CD4-positive, alpha-beta T cell treated with Interleukin-2 at 100 ng/mL for 4 hours (primary cell): ENCODE measurements at places on chromosomes 13 and 19.
A peak's percentile ranks its signal among the peaks of the same experiment; 100 is the strongest.

DNA sequence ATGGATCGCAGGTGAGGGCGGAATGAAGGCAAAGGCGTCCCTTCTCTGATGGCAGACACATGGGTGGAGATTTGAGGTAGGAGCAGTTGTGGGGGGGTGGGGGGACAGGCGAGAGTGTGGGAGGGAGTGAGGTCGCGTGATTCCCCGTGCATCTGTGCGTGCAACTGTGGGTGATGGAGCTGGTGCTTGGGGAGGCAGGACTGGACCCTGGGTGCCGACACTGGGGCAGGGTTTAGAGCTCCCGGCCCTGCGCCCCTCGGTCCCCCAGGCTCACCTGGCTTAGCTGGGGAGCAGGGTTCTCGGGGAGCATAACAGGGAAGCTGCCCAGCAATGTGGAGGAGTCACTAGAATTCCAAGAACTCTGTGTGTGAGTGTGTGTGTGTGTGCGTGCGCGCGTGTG lies 3.4 kb downstream of the TMPRSS9 start:
- DNase-seq, result no peak

DNA sequence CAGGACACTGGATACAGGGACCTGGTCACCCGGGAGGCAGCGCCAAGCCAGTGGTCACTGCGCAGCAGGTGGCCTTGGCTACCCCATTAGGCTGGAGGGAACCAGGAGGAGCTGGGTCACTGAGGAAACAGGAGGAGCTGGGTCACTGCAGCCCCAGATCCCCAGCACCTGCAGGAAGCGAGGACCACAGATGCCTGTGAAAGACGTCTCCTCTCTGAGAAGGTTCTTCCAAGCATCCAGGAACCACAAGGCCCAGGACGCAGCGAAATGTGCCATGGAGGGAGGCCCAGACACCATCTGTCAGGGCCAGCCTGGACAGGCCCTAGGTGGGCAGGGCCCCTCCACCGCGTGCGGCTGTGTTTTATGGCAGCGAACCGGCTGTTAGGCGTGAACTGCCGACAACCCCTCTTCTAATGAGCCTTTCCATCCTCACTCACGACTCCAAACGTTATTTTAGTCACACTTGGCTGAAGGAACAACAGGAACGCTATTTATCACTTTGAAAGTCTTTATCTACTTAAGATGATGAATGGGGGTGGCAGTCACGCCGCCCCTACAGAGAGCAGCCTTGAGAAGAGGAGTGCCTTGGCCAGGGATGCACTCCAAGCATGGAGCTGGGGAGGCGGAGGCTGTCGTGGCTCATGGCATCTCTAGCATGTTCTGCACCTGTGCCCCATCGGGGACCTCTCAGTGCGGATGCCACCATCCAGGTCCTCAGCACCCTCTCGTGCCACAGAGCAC lies 53.3 kb downstream of the CEBPG start:
- no peak for DNase-seq

- DNase-seq, result no peak
Measured at GRCh38 chr13:96849091-96849490, 145.2 kb downstream of the OXGR1 start.

GRCh38 chr19:29326849-29327840 lies 114.2 kb upstream of the UQCRFS1 start:
- DNase-seq, result no peak

DNA sequence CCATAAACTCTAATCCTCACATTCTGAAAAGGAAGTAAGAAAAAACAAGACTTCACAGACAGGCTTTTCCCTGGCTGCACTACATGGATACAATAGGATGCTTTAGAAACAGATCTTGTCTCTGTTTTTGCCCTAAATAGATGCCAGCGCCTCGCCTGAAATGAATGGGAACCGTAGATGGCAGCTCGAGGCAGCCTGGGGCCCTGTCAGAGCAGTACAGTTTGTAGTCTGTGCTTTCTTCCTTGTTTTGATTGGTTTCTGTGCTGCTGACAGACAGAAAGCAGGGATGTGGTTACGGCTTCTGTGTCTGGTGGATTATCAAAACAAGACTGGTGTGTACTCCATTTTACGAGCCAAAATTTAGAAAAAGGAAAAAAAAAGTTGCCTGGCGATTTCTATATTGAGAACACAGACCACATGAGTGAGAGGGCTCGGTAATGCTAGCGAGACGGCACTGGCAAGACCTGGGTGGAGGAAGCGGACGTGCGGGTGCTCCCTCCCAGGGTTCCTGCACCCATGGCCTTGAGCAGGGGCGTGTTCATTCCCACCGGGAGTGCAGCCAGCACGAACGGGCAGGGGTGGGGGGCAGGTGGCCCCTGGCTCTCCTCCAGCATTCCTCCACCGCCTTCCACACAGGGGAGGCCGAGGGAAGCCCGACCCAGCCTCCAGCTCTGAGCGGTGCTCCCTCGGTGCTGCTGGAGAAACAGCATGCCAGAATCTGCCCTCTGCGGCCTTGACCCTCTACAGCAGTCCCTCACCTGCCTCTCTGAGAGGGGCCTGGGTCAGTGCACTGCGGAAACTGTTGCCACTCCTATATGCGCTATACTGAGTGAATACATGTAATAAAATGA lies 37.6 kb upstream of the C1QTNF9 start:
- DNase-seq, result peak; percentile 86

GRCh38 chr19:16445238-16446107 lies 26.3 kb downstream of the EPS15L1 start:
- no peak for DNase-seq

DNA sequence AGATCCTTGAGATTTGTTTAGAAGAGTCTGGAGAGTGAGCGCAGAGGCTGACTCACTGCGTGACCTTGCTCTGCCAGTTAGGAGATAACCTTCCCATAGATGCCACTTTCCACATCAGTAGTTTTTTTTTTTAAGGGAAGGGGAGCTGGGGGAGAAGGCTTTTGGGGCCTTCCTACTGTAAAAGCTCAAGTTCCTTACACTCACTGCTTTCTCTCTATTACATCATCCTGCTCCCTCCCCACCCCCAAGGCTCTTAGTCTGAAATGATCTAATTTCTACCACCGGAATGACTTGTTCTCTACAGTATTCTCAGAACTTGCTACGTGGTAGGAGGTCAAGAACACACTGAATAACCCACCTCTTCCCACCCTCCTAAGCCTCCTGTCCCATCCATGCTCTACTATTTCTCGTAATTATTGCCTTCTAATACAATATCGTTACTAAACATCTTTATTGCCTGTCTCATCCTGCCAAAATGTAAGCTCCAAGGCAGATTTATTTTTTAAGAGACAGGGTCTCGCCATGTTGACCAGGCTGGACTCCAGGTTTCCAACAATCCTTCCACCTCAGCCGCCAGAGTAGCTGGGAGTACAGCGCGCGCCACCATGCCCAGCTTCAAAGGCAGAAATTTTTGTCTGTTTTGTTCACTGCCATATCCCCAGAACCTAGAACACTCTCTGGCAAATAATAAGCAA lies 1.2 kb downstream of the LONP1 start:
- DNase-seq, result peak; percentile 25

GRCh38 chr13:22717036-22717435 lies 463.7 kb upstream of the SGCG start:
- DNase-seq, result no peak

DNA sequence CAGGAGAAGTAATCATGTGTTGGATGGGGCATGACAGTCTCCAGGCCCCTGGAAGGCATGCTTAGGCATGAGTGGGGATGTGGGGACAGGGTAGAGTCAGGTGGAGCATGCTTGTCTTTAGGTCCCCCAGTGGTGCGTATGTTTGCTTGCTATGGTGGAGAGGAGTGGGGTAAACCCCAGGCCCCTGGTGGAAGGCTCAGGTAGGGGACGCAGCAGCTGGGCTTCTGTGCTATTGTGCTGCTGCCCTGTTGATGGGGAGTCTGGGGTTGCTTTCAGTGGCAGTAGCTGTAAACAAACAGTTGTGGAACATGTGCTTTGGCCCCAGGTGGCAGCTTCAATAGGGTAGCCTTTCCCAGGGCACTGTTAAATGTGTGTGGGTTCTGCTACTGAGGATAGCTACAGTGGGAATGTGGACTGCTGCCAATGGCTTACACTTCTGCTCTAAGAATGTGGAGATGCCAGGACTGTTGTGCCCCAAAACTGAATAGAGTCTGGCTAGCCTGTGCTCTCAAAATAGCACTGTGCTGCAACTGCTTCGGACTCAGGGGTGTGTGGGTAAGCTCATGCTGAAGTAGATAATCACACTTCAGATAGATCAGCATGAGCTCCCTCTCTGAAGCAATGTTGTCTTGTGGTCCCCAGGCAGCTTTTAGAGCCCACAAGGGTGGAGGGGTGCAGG lies 1257.3 kb downstream of the DIAPH3 start:
- no peak for DNase-seq

- no peak for DNase-seq
Measured at GRCh38 chr13:43484432-43485225, 302.1 kb downstream of the ENOX1 start.

- no peak for DNase-seq
Measured at GRCh38 chr13:32804673-32805230, 211.5 kb upstream of the KL start.

GRCh38 chr13:84902243-84902642 lies 897.0 kb downstream of the SLITRK6 start:
- DNase-seq, result no peak

GRCh38 chr19:11390933-11391680 lies 7.0 kb upstream of the EPOR start:
- no peak for DNase-seq

- DNase-seq, result no peak
Measured at GRCh38 chr19:53819861-53820260, 4.3 kb downstream of the NLRP12 start.

DNA sequence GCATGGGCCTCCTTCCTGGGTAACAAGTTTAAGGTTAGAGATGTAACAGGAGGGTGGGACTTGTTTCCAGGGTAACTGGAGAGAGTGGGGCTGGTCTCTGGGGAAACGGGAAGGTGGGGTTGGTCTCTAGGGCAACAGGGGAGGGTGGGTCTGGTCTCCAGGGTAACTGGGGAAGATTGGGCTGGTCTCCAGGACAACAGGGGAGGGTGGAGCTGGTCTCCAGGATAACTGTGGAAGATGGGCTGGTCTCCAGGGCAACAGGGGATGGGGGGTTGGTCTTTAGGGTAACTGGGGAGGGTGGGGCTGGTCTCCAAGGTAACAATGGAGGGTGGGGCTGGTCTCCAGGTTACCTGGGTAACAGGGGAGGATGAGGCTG lies 36.5 kb downstream of the SPTBN4 start:
- no peak for DNase-seq

DNA sequence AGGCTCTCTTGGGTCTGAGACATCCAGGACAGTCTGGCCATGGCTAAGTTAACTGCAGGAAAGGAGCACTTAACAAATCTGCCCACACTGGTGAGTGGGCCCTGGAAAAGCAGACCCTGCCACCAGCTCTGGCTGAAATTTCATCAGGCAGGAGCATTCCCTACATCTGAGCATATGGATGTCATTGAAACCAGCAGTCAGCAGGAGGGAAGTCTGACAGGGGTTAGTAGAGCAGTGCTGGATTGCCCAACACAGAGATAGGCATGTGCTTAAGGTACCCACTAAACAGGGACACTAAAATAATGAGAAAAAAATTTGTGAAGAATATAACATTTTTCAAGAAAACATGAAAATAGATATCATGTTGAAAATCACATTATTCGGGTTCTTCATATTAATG lies 13.6 kb upstream of the ACOD1 start:
- DNase-seq, result no peak

DNA sequence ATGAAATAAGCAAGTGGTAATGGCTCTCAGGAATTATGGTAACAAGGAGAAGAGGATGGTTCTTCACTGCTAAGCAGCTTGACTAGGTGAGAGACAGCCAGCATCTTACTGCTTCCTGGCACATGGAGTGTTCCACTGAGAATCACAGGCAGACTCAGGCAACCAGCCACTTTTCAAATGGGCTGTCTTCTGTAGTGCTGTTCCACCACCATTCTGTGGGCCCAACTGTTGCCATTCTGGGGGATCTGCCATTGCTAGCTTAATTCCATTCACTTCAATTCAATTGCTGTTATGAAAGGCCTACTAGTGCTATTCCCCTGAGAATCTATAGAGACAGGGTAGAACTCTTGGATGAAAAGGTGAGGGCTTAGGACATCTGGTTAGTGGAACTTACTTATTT lies 341.9 kb downstream of the KCNRG start:
- DNase-seq, result no peak
